M059J (cell line): ENCODE measurements at places on chromosomes 1 and 21.

DNA sequence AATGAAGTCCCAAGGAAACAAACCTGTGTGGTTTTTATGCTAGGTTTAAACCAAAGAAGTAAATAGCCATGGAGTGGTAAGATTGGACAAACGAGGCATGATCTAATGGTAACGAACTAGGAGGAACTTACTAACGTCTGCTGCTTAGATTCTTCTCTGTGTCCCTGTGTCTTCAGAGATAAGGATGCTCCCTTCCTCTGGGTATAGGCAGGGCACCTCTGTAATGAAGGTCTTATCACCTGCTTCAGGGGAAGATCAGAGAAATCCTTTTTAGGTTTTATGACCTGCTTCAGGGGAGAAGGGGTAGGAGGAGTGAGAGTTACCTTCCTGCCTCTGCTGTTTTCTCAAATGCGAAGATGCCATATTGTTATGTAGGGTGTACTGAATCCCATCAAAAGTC lies 214.9 kb upstream of the L1TD1 start:
- no peak for DNase-seq

DNA sequence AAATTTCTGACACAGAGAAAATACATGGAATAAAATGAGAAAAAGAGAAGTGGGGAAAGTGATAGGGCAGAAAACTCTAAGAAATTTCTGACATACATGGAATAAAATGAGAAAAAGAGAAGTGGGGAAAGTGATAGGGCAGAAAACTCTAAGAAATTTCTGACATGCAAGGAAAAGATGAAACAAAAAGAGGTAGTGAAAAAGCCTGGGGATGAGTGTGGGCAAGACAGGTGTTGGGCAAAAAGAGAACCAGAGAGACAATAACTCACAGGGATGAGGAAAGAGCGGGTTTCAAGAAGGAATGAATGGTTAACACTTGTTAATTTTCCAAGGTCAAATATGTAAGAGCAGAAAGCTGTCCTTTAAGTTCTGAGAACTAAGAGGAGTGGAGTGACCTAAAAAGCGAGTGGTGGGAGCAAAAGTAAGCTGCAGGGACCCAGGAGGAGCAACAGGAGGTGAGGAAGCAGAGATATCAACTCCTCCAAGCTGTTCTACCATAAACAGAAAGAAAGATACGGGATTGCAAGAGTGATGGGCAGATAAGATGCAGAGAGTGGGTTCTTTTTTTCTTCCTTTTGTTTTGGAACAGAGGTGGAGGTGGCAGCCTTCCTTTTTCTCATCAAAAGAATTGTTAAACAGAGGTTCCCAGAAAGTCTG lies 29.9 kb upstream of the EXO1 start:
- no peak for DNase-seq

DNA sequence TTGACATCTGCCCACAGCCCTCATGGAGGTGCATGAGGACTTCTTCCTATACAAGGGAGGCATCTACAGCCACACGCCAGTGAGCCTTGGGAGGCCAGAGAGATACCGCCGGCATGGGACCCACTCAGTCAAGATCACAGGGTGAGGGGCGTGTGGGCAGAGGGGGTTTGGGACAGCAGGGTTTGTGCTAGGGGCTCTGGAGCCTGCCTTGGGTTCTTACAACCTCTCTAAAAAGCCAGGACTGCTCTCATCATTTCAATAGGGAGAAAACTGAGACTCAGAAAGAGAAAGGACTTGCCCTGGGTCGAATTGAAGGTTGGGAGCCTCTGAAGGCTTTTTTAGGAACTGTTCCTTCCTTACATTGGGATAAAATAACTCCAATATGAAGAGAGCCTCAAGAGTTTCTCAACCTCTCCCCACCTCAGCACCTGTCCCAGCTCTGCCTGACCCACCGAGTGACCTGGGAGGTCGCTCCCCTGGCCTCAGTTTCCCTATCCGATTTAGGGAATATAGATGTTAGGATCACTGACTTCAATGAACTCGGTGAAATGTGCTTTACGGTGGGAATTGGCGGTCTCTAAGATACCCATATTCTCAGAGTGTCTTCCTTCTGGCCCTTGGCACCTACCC lies 9.5 kb downstream of the TINAGL1 start:
- no peak for DNase-seq

- DNase-seq = no peak
Measured at GRCh38 chr1:19014765-19015164, 58.3 kb upstream of the IFFO2 start.

DNA sequence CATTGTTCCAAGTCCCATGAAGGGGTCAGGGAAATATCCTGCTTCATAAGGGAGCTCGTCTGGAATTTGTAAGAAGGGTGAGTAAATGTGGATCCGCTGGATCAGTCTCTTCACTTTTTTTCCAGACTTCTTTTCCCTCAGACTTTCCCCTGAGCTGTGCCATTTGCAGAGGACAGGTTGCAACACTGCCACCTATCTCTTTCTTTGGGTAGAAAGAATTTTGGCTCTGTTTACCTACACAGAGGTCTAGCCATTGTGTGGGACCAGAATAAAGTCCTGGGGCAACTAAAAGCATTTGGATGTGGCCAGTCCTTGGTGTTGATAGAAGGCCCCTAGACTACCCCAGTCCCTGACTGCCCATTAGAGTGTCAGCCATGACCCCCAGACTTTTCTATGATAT lies 1146.7 kb upstream of the PRMT6 start:
- DNase-seq = no peak
